Right ventricle myocardium superior (tissue), 1 donor: ENCODE measurements at places on chromosomes 1 and 21.

DNA sequence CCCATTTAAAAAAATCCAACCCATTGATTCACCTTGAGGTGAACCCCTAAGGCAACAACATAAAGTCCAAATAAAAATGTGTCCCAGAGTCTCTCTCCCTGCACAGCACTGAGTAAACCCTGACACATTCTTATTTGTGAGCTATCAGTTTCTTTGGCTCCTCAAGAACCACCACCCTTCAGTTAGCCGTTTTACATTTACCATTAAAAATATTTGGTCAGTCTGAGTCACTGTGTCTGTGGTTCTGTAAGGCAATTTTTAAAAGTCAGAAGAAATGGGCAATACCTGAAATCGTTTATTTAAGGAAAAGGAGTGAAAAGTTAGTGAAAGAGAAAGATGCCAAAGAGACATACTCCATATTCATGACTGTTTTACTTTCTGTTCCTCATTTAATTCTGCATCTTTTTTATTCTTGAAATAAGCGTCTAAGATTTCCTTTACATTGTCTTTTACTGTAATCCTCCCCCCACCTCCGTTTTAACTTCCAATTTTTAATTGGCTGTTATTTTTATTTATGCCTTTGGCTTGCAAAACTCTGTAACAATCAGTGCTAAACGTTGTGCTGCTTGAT lies 91.7 kb upstream of the IVNS1ABP start:
- DNase-seq, result no peak

DNA sequence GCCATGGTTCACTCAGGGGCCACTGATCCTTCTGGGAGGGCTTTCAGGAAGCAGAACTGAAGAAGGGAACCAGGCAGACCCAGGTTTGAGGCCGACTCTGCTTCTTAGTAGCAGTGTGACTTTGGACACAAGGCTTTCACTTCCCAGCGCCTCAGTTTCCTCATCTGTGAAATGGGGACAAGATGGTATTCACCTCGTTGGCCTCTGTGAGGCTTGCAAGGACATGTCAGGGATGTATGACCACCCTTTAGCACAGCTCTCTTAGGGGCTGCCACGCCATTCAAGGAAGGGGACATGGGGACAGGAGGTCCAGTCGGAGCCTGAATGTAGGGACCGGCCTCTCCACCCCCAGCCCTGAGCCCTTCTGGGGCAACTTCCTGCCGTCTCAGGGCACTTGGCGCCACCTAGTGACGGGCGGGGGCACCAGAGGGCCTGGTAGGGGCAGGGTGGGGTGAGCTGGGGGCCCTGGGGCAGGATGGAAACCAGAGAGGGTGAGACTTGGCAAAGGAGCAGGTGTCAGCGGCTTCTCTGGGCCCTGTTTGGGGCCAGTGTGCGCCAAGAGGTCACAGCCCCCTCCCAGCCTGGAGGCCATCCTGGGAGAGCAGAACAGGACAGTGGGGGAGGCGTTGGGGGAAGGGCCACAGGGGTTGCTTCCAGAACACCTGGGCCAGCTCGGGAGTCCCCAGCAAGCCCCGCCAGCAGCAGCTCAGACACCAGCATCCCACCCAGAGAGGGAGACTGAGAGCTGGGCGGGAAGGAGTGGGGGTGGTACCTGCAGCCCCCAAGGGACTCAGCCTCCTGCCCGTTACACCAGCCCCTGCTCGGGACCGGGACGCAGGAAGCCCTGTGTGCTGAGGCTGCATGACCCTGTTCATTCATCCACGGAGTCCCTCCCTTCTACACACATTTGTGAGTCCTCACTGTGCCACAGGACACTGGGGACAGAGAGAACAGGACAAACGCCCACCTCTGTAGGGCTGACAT lies 102.5 kb upstream of the TARDBP start:
- peak; percentile 59 for DNase-seq

- no peak for DNase-seq
Observed at GRCh38 chr1:10678852-10679251, 117.6 kb downstream of the CASZ1 start.

DNA sequence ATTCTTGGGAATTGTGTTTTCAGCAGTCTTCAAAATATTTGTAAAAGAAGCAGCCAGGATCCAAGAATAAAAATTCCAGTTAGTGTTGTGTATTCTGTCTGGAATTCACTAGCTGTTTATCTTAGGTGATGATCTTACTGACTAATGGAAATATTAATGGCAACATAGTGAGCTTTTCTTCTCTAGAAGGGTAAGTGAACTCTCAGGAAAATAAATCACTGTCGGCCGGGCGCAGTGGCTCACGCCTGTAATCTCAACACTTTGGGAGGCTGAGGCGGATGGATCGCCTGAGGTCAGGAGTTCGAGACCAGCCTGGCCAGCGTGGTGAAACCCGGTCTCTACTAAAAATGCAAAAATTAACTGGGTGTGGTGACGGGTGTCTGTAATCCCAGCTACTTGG lies 87.4 kb upstream of the KIF1B start:
- no peak for DNase-seq

- DNase-seq, result peak; percentile 77
Observed at GRCh38 chr1:21289700-21290545, at the start of gene ECE1. ECE1 (minus strand) TSS chr1:21290463; CDS start chr1:21290414, 49 bp downstream.

DNA sequence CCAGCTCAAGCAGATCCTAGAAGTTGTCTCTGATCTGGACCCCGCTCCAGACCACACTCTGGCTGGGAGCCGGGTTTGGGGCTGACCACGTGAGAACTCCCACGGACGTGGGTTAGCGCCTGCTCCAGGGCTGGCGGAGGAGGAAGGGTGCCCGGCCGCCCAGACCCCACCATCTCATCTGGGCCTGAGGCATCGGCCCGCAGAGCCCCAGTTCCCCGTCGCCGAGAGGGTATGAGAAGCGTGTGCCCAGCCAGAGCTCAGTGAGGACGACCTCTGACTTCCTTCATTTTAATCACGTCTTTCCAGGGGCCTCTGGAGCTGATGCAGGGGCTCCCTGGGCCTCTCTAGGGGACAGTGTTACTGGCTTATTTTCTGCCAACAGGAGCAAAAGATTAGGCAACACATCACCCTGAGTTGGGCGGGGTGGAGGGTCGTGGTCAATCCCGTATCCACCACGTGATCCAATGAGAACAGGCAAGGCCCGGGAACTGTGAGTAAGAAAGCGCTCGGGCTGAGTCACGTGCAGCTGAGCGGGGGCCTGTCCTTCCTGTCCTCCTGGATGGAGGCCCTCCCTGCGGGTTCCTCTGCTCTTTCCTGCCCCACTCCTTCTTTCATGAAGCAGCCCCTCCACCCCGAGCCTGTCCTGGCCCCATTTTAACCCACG lies 81.1 kb downstream of the SIK1 start:
- DNase-seq, result no peak

DNA sequence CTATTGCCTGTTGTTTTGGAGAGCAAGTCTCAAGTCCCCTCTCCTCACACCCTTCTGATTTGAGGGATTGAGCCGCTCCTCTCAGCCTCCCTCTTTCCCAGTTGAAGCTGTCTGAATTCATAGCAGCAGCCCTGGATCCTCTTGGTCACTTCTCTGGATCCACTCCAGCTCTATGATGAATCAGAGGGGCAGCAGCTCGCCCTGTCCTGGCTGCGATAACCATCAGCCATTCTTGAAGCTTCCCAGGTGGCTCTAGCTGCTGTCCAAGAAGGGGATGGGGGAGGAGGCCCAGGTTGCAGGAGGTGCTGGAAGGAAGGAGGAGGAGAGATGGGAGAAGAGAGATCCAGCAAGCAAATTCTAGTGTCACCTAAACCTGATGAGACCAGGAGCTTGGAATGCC lies 31.3 kb downstream of the WNT4 start:
- no peak for DNase-seq

GRCh38 chr1:226698659-226699058 lies 40.4 kb downstream of the ITPKB start:
- DNase-seq, result no peak

DNA sequence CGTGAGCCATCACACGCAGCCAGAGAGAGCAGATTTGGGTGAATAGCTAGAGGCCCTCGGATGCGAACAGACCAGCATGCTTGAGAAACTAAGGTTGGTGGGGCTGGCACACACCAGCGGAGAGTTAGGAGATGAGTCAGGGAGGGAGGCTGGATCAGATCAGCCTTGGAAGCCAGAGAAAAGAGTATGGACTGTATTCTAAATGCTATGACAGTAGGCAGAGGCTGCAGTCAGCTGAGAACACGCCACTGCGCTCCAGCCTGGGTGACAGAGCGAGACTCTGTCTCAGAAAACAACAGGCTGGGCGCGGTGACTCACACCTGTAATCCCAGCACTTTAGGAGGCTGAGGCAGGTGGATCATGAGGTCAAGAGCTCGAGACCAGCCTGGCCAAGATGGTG lies 4.0 kb upstream of the PLEKHM2 start:
- no peak for DNase-seq

GRCh38 chr1:13759072-13759471 lies 59.1 kb downstream of the PRDM2 start:
- no peak for DNase-seq

DNA sequence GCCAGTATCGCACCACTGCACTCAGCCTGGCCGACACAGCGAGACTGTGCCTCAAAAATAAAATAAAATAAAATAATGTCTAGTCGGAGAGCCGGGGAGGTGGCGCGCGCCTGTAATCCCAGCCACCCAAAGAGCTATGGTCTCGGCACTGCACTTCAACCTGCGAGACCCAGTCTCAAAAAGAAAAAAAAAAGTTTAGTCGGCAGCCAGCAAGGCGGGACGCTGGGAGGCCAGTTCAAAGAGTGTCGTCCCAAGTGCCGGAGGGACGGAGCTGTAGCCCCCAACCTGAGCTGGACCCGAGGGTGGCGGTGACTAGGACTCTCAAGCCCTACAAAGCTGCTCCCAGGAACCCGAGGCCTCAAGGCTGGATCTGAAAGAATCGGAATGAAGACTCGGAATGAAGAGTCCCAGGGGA lies 632 bp upstream of the FALEC start:
- no peak for DNase-seq

DNA sequence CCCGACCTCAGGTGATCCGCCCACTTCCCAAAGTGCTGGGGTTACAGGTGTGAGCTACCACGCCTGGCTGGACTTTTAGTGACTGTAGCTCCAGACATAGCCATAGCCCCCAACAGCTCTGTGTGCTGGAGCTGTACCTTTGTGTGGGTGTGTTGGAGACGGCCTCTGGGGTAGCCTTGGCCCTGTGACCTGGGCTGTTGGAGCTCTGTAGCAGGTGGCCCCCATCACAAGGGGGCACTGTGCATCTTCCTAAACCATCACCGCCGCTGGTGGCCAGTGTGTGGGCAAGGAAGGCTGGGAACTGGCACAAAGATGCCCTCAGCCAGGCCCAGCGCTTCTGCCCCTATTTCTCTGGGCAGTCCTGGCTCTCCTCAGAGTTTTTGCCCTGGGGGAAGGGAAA lies 38.4 kb upstream of the FOXO6 start:
- DNase-seq, result peak; percentile 71

DNA sequence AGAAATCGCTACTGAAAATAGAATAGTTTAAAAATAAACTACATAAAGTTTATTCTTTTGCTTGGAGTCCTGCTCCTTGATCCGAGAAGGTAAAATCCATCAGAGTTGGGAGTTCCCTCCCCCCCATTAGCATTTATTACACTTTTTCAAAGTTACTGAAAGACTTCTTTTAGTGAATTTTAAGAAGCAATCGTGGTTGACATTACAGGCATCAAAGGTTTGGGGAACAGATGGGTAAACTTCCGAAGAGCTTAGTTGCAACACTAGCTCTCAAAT lies 31.0 kb upstream of the NFIA start:
- DNase-seq, result no peak

GRCh38 chr1:87252406-87252805 lies 76.3 kb upstream of the LMO4 start:
- DNase-seq, result no peak

- DNase-seq, result no peak
Observed at GRCh38 chr1:33350611-33351280, 29.8 kb upstream of the A3GALT2 start.

DNA sequence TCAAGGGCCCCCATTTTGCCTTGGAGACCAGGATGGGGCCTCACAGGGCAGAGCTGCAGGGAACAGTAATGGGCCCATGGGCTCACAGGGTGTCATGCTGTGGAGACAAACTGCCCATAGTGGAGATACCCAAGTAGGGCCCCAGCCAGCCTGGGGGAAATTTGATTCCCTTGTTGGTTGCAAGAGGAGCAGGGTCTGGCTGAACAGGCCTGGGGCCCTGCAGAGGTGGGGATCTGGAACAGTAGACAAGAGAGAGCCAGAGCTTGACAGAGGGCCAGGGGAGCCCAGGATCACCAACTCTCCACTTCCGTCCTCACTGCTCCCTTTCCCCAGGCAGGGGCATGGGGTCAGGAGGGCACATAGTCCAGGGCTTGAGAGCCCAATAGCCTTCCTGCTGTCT lies 8.7 kb downstream of the S100B start:
- no peak for DNase-seq

GRCh38 chr1:75613916-75614315 lies 3.0 kb upstream of the SLC44A5 start:
- no peak for DNase-seq

- no peak for DNase-seq
Observed at GRCh38 chr1:30374400-30375070, 348.9 kb downstream of the MATN1 start.

- DNase-seq, result no peak
Observed at GRCh38 chr1:232416026-232416568, 213.8 kb downstream of the SIPA1L2 start.

DNA sequence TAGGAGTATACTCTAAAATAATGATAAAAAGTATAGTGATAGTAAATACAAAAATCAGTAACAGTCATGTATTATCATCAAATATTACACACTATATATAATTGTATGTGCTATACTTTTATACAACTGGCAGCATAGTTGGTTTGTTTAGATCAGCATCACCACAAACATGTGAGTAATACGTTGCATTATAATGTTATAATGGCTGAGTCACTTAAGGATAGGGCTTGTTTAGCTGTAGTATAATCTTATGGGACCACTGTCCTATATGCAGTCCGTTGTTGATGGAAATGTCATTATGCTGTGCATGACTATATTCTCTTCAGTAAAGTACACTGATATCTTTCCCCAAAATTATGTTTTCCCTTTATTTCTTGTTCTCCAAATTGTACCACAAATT lies 92.8 kb downstream of the LYPLAL1 start:
- no peak for DNase-seq

- no peak for DNase-seq
Observed at GRCh38 chr1:209072481-209072880, 511.0 kb upstream of the CAMK1G start.

DNA sequence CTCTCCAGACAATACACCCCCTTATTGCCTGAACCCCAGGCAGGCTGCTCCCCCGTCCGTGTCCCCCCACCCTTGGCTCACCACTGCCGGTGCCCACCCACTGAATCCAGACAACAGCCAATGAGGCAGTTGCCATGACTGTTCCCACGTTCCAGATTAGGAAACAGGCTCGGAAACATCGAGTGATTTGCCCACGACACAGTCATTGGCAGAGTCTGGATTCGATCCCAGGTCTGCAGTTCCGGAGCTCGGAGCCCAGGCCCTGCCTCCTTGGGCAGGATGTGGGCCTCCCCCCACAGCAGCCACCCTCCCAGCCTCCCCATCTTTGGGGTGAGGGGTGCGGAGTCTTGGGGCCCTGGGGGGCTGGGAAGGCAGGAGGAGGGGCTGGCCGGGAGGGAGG lies 20.3 kb upstream of the CLSTN1 start:
- DNase-seq, result peak; percentile 40

GRCh38 chr1:8061673-8062386 lies 35.7 kb upstream of the ERRFI1 start:
- no peak for DNase-seq

- no peak for DNase-seq
Observed at GRCh38 chr1:157085421-157085820, 14.2 kb downstream of the ETV3L start.
